AG20443 (cell line): ENCODE measurements at places on chromosomes 11 and 22.
A peak's percentile ranks its signal among the peaks of the same experiment; 100 is the strongest.

- no peak for DNase-seq
Measured at GRCh38 chr11:10315083-10315482, 10.2 kb downstream of the ADM start.

DNA sequence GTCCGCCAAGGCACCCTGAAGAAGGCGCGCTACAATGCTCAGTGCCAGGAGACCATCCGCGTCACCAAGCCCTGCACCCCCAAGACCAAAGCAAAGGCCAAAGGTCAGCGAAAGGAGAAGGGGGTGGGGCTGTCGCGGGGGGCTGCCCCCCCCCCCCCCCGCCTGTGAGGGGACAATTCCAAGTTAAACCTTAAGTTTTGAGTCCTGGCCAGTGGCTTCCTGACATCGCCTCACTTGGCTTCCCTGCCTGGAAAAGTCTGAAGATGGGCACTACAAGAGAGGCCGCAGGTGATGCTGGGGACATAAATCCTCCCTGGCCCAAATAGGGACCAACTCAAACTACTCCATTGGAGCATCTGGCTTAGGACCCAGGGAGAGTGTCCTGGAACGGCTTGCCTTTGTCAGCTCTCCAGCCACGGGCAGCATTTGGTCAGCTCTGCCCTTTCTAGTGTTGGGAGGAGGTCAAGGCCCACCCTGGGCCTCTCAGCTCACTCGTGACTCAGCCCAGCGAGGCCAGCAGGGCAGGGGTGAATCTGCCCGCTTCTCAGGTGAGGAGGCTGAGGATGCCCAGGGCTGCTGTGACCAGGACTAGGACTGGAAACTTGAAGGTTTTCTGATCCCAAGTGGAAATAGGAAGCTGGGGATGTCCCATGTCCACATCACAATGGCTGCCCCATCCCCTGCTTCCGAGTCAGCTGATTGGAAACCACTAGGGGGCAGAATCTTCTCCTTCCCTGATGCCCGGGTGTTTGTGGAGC is 1.4 kb downstream of the MDK start:
- peak; percentile 79 for DNase-seq

GRCh38 chr22:45499746-45500145 is 2.9 kb upstream of the FBLN1 start:
- DNase-seq = no peak

DNA sequence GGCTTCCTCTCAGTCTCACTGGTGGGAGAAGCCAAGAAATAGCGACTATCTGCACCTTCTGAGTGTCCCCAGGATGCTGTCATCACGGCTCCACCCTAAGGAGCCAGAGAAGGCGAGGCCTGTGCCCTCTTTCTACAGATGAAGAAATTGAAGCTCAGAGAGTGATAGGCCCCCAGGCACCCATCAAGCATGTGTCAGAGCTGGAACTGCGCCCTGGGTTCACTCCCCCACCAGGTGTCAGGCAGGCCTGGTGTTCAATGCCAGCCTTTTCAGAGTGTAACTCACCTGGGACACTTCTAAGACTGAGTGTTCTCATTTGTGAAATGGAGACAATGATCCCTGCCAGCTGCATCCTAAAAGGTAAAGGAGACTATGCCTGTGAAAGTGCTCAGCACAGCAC is 127.3 kb upstream of the SEZ6L start:
- DNase-seq = no peak

- peak; percentile 30 for DNase-seq
Measured at GRCh38 chr11:111819829-111820237, 51.5 kb downstream of the ALG9 start.

- DNase-seq = peak; percentile 84
Measured at GRCh38 chr11:120324932-120325810, at the start of gene TLCD5. Gene TLCD5 (plus strand): TSS chr11:120325299. CDS start chr11:120327442, 2,143 bp downstream.

DNA sequence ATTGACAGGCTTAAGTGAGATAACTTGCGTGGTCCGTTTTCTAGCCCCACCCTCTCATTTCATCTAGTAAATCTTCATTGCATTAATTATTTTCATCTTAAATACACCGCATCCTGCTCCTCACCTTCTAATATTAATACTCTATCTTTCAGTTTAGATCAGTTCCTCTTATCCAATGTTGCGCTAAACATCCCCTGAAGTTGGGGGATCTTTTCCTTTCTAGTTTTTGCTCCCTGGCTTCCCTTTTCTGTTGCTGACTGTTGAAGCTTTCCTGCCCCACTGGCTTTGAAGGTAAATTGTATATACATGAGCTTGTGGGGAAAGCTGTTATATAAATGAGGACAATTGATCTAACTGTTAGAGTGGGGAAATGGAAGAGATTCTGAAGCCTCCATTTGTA is 7.2 kb downstream of the CAT start:
- no peak for DNase-seq

DNA sequence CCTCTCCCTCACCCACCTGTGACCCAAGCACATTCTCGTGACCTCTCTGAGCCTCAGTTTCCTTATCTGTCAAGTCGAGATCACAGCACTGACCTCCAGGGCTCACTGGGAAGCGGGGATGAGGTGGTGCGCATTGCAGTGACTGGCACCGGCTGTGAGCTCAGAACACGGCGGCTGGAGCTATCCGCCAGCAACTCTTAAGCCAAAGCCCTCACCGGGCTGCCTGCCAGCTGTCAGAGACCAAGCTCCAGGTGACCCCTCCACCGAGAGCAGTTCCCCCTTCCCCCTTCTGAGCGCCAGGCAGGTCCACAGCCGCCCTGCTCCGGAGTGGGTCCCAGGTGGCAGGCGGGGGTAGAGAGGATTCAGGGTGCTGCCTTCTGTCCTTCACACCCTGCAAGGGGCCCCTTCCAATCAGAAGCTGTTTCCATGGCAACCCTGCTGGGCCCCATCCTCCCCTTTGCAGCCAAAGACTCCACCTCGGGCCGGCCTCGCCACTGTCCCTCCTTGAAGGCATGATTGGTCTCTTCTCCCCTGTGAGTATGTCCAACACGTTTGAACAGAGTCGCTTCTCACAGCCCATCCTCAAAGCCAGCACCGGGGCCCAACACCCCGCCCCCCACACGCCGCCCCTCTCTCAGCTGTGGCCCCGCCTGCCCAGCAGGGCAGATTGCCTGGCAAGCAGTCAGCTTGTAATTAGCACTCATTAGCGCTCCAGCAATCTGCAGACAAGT is 98.7 kb downstream of the WNT7B start:
- DNase-seq = no peak

GRCh38 chr11:76616676-76617552 is 53.6 kb downstream of the LRRC32 start:
- no peak for DNase-seq

DNA sequence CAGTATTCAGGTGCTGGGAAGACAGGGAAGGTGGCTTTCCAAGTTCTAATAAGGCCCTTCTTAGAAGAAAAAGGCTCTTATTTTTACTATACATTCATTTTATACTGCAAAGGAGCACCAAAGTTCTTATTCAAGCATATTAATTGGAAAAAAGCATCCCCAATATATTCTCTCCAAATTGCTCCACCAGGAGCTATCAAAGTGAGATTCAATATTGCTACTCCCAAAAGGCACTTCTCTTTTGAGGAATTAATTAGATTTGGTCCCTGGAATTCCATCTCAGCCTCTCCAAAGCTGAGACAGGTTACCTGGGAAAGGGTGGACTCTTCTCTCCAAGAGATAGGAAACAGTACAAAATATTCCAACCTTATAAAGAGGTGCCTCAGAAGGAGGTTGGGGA is 134.1 kb downstream of the LARGE1 start:
- DNase-seq = no peak

DNA sequence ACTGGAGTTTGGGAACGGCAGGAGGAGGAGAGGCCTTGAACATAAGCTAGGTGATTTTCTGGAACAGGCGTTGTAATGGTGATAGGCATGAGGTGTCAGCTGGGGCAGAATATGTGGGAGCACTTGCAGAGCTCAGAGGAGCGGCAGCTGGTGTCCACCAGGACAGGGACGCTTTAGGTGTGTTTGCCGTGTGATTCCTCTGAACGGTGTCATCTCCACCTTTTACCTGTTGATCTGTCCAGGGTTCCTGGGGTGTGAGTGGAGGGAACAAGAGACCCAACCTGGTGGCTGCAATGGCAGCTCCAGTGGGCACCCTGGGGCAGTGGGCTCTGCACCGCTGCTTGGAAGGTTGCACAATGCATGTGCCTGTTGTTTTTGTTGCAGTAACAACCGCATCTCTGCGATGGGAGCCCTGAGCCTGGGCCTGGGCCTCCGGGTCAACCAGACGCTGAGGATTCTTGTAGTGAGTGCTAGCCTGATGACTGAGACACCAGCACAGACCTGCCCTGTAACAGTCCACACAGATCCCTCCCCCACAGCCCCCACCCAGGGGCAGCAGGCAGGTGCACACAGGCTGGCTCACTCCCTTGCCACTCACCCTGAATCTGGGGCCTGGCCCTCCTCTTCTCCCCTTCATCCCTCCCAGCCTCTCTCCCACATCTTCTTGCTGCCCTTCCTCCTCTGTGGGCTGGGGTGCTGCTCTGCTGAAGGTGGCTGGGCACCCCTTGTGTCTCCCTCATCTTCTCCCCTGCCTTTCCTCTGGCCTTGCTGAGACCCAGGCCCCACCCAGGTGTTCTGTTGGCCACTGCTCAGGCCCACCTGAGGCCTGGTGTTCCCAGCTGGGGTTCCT is 9.2 kb downstream of the LRRC74B start:
- DNase-seq = no peak

DNA sequence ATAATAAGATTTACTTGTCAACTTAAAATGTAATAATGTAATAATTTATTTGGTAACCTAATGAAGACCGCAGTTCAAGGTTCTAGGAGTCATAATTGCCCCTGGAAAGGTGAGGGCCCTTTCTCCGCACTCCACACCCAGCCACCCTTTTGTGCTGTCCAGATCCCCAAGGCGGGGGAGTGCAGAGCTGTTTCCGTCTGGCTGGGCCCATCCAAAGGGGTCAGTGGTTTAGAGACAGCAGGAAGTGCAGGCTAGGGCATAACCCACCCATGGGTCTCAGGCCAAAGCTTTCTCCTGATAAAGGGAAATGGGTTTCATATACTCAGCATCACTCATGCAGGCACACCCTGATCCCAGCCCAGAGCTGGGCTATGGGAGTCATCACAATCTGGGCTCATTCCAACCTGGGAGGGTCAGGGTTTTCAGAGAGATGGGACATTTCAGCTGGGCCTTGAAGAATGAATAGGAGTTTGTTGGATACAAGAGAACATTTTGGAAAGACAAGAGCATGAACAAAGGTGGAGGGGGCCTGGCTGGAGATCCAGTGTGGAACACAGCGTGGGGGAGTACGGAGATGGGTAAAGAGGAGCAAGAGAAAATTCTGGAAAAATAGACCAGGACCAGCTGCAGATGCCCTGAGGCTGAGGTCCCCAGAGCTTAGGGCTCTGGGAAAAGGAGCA is 432.2 kb downstream of the TBC1D22A start:
- DNase-seq = no peak

GRCh38 chr11:69644071-69644961 is 3.4 kb downstream of the CCND1 start:
- peak; percentile 80 for DNase-seq
